ENCODE measurements at places on chromosomes 2 and 18. TPM values are rescaled to one million over a fixed set of nuclear protein-coding genes. Genes with fewer than 3 reads are reported as not detected.

DNA sequence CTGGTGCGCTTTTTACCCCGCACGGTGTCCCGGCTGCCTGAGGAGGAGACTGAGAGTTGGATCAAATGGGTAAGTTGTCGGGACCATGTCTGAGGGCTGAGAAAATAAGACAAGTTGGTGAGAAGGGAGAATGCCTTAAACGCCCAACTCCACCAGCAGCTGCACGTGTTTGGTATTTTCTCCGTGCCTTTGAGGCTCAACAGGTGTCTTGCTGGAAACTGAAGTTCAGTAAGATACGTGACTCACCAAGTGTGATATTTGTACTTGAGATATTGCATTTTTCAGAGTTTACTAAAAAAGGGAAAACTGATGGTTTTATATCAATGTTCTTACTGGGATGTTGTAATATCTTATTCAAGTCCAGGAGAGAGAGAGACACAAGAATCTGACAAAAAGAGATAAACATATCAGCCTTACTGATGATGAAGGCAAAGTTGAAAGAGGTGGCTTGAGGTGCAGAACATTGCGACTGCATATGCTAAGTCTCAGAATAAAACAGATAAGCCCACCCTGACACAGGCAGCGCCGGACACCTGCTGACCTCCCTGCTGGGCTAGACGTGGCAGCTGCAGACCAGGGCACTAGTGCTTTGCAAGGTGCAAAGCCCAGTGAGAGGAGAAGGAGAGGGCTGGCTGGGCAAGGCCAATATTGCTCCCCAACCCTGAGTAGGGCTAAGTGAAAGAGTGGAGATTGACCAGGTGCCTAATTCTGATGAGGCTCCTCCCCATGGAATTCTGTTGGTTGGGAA lies 33.1 kb downstream of the TRPM8 start:
- no peaks in the 10 kb centered on the region for H3K4me1 ChIP-seq
- H3K36me3 ChIP-seq, result no peaks in the 10 kb centered on the region
- DNase-seq, result no peak

The MAP3K19 gene
- not detected for total RNA-seq

The UGT1A8 gene
- 15.1 TPM for total RNA-seq

The SPP2 gene
- not detected for total RNA-seq
